ENCODE measurements at places on chromosomes 1 and 21. TPM values are rescaled to one million over a fixed set of nuclear protein-coding genes. Genes with fewer than 3 reads are reported as not detected.

DNA sequence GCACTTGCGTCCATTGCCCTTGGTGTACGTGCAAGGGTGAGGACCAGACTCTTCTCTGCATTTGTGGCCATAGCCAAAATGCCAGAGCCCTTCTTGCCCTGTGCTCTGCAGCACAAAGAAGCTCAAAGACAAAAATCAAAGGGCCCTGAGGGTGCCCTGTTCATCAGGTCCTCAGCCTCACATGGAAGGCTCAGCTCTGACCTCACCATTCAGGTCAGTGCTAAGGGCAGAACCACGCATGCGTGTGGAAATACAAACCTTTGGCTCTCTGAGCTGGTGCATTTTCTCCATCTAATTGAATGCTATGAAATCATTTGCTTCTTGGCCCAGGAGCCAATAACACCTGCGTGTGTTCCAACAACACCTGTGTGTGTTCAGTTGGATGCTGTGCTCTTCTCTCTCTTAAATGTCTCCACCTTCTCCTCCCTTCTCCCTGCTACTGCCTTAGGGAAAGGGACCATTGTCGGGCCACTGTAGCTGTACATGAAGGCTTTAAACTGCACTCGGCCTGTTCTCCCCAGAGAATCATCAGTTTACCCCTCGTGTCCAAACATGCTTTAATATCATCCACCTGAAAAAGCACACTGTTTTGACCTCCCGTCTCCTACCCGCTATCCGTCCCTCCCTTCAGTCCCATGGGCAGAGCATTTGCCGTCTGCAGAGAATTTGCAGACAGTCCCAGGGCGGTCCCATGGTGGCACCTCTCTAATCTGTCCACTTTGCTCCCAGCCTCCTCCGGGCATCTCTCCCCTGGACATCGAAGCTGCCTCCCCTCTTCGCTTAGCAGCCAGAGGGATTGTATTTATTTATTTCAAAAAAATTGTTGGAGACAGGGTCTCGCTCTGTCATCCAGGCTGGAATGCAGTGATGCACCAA is 60.6 kb downstream of the EVA1C start:
- no peak for DNase-seq

GRCh38 chr1:7006996-7007871 is 222.0 kb downstream of the CAMTA1 start:
- no peak for DNase-seq

DNA sequence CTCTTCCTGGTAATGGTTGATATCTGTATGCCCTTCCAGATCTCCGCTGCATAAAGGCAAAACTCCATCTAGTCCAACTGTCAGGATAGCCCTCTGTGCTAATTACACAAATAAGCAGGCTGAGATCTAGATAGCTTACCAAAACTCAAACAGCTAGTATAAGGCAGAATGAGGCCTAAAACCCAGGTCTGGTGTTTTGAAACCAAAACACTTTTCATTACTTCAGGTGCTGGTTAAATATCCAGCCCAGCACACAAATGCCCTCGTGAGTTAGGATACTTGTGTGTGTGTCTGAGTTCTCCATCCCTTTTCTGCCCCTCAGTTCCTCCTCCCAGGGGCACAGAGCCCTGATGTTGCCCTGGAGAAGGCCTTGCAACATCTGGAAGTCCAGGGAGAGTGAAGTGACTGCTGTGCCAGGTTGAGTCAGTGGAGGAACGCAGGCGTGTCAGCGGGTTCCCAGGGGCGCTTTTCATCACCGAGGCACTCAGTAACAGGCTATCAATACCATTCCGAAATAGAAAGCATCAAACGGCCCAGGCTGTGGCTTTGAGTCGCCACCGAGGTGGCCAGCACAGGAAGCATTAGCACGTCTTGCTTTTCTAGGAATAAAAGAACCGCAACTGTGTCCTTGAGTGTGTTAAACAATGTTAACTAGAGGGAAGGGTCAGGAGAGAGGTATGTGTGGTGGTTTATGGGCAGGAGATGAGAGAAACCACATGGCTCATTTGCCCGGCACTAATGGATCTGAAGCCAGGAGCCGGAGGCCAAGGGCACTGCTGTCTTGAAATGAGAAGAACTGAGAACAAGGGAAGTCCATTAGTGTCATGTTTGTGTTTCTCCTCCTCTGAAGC is 90.7 kb upstream of the WLS start:
- DNase-seq: no peak

DNA sequence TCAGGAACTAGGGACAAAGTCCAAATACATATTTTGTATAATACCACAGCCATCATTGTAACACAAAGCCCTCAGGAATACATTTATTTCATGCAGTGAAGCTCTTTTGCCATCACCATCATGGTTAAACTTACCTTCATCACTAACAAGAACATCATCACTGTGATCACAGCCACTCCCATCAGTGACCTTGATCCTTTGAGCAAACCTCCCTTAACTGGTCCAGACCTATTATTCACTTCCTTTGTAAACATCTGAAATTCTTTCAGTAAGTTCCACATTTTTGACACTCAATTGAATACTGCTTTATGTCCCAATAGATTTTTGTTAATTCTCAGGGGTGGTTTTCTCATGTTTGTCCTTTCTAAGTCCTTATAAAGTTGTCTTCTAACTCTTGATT is 16.2 kb upstream of the KPRP start:
- DNase-seq: no peak

GRCh38 chr1:7299994-7300393 is 471.1 kb upstream of the VAMP3 start:
- no peak for DNase-seq

DNA sequence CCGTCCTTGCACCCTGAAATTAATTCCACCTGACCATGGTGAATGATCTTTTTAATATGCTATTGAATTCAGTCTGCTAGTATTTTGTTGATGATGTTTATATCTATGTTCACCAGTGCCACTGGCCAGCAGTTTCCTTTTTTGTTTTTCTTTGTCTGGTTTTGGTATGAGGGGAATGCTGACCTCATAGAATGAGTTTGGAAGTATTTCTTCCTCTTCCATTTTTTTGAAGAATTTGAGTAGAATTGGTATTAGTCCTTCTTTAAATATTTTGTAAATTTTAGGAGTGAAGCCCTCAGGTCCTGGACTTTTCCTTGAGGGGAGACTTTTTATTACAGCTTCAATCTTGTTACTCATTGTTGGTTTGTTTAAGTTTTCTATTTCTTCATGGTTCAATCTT is 231.6 kb downstream of the MRPL39 start:
- no peak for DNase-seq

- no peak for DNase-seq
These were observed 64.8 kb downstream of the WARS2 start for GRCh38 chr1:119075614-119076013.

- no peak for DNase-seq
These were observed 27.8 kb upstream of the A3GALT2 start for GRCh38 chr1:33348676-33349080.

- DNase-seq: no peak
These were observed 8.0 kb downstream of the CHODL start for GRCh38 chr21:18252680-18253079.

GRCh38 chr1:186819563-186819962 is 9.2 kb upstream of the PLA2G4A start:
- no peak for DNase-seq

DNA sequence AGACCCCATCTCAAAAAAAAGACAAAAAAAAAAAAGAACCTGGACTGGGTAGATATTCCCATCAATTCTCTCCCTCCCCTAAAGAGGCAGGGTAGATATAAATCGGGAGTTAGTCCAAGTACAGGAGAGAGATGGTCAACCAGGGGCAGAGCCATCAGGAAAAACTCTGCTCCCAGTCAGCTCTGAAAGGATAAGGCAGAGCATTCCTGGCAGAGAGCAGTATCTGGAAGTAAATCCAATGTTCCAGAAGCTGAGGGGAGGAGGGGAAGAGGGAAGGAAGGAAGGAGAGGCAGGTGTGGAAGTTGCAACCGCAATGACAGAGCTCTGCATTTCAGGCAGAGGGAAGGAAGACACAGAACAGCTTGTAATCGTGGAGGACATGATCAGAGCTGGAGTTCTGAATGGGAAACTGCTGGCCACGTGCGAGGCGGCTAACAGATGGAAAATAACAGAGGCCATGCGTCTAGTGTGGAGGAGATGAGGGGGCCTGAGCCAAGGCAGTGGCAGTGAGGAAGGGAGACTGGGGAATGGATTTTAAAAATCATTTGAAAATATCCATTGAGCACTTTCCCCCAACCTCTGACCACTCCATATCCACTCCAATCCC is 15.3 kb upstream of the VWA5B1 start:
- no peak for DNase-seq

- no peak for DNase-seq
These were observed 64.1 kb upstream of the ETV3 start for GRCh38 chr1:157202331-157202730.

GRCh38 chr1:208093754-208094719 is 150.1 kb downstream of the PLXNA2 start:
- DNase-seq: peak; percentile 36

DNA sequence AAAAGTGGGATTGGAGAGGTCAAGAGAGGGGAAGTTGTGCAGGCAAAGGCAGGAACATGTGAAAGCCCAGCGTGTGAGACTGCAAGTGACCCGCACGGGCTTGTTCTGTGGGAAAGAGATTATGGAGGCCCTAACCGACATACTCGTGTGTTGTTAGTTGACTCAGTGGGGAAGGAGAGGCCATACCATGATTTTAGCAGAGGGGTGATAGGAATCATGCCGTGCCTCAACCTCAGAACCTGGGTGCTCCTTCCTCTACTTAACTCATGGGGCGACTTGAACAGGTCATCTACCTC is 19.3 kb downstream of the PGLYRP3 start:
- DNase-seq: no peak

DNA sequence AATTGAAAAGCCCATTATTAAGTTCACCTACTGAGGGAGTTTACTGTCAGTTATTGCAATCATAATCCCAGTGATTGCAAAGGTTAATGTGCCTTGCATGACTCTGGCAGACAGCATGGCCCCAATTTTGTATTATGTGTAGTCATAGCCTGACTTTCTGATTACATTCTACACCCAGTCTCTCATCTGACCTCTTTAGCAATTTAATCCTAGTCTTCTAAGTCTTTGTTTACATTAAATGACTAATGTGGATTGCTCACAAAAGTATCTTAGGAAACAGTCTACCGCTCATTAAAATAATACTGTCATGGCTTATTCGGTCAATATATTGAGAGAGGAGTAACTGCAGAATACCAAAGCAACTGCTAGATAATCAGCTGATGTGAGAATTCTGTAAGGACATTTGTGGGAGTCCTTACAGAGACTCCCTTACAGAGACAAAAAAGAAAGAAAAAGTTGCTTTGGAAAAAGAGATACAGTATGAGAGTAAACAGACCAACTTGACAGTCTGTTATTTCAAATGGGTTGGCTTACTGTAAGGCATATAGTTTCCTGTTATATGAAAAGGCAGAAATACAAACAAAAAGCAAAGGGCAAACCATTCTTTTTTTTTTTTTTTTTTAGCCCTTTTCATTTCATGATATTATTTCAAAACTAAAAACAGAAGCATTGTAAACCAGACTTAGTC is 42.8 kb downstream of the SMG7 start:
- no peak for DNase-seq

DNA sequence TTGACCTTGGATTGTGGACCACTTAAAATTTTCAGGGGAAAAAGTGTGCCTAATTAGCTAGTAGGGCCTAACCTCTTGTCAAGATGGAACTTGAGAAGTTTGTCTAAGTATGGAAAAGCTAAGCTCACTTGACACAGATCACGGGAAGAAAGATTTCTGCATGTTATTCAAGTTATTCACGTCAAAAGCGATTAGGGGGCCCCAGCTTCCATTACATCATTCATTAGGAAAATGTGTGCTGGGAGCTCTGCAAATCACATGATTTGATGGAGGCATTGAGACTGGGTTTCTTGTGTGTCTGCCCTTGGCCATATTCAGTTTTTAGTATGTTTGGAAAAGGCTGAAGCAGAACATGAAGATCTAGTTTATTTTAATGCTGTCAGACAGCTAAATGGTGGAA is 15.5 kb upstream of the POGZ start:
- no peak for DNase-seq

DNA sequence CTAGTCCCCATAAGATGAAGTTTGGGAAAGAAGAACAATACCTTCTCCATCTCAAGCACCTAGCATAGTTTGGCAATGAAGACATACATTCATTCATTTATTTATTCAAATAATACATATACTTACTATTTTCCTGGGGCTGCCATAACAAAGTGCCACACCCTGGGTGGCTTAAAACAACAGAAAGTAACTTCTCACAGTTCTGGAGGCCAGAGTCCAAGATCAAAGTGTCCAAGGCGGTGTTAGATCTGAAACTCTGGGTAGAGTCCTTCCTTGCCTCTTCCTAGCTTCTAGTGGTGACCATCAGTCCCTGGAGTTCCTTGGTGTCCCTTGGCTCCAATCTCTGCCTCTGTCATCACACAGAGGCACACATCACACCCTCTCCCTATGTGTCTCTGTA is 112.1 kb upstream of the IGSF21 start:
- no peak for DNase-seq

DNA sequence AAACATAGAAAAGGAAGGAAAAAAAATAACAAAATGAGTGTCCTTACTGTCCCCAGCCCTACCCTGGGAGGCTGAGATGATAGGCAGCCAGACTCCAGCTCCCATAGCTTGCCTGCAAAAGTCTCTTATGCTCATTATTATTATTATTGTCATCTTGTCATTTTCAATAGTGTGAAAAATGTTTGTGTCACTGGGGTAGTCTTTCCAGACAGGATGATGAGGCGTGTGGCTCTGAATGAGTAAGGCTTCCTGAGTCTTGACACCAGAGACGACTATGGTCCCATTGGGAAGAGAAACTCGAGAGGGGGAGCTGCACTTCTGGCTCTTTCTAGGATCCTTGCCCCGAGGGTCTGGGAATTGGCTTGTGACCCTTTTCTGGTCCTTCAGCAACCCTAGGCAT is 1.1 kb upstream of the CYB561D1 start:
- DNase-seq: no peak

DNA sequence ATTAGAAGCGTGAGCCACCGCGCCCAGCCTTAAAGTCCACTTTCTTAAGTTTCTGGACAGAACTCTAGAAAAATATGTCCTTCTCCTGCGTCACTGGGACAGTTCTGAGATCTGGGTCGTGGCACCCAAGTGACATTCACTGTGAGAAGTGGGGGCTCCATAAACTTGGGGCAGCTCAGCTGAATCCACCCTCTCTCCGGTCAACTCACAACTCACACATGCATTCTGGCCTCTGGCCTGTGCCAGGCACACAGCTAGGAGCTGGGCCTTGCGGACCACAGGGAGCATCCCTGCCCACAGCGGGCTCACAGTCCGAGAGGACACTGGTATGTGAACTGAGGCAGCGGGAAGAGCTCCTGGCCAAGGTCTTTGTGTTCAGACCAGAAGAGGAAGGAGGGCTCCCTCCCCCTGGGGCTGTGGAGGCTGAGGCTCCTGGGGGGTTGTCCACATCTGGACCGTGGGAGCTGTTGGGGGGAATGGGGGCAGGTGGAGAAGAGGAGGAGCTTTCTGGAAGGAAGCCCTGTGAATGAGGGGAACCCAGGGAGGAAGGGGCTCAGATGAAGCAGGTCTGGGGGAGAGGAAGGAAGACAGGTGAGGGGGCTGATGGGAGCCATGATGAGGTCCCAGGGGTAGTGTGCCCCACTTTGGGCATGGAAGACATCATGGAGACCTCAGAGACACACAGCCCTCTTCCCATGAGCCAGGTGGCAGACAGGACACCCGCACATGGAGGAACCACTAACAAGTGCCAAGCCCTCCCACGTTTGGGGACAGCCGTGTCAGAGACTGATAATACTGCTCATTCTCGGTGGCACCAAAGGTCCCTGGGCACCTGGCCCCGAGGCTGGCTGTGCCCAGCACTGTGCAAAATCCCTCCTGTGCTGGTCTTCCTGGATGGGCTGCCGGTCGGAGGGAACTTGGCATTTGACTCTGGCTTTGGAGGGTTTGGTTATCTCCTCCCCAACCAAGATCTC is 191.0 kb upstream of the VAMP3 start:
- DNase-seq: no peak

Gene KCNE2
- 0.92 TPM for total RNA-seq

Gene RLF
- 33.6 TPM for total RNA-seq

Gene NUAK2
- 5.7 TPM for total RNA-seq
